ENCODE measurements at places on chromosomes 6 and 20. TPM values are rescaled to one million over a fixed set of nuclear protein-coding genes. Genes with fewer than 3 reads are reported as not detected.
A peak's percentile ranks its signal among the peaks of the same experiment; 100 is the strongest.

VGLL2 gene
- not detected for polyA plus RNA-seq

- H3K27me3 ChIP-seq: peaks cover 99% of the 10 kb centered on the region
- H3K4me1 ChIP-seq: peaks cover 23% of the 10 kb centered on the region
- no peak overlapping the region for H3K4me3 ChIP-seq
- H3K36me3 ChIP-seq: no peaks in the 10 kb centered on the region
- DNase-seq: no peak
These were observed 11.5 kb downstream of the FOXC1 start for GRCh38 chr6:1621070-1621701.

- no peaks in the 10 kb centered on the region for H3K36me3 ChIP-seq
- no peak for DNase-seq
- no peaks in the 10 kb centered on the region for H3K27me3 ChIP-seq
These were observed 79.6 kb upstream of the SIRPA start for GRCh38 chr20:1815502-1816085.

- peaks cover 6% of the 10 kb centered on the region for H3K27me3 ChIP-seq
- no peak overlapping the region for H3K27ac ChIP-seq
- no peak overlapping the region for H3K4me3 ChIP-seq
- no peaks in the 10 kb centered on the region for H3K36me3 ChIP-seq
- DNase-seq: no peak
These were observed 43.3 kb downstream of the PPARD start for GRCh38 chr6:35385457-35386202.

MUC22 gene
- not detected for polyA plus RNA-seq

GRCh38 chr6:82568290-82568993 lies 204.8 kb downstream of the TPBG start:
- no peaks in the 10 kb centered on the region for H3K4me1 ChIP-seq
- no peaks in the 10 kb centered on the region for H3K36me3 ChIP-seq
- no peak for DNase-seq
- H3K27ac ChIP-seq: no peak overlapping the region
- no peaks in the 10 kb centered on the region for H3K27me3 ChIP-seq

GRCh38 chr6:33589392-33589730 lies 9.3 kb upstream of the BAK1 start:
- DNase-seq: no peak
- H3K4me1 ChIP-seq: peaks cover 21% of the 10 kb centered on the region
- peaks cover 3% of the 10 kb centered on the region for H3K27me3 ChIP-seq
- no peaks in the 10 kb centered on the region for H3K36me3 ChIP-seq
- no peak overlapping the region for H3K27ac ChIP-seq

CRISP2 gene
- not detected for polyA plus RNA-seq

OOEP gene
- polyA plus RNA-seq: not detected

GRCh38 chr6:47135772-47136171 lies 93.6 kb upstream of the ADGRF1 start:
- peaks cover 22% of the 10 kb centered on the region for H3K4me1 ChIP-seq
- no peak overlapping the region for H3K4me3 ChIP-seq
- no peaks in the 10 kb centered on the region for H3K36me3 ChIP-seq
- DNase-seq: peak; percentile 69
- H3K27me3 ChIP-seq: no peaks in the 10 kb centered on the region

DNA sequence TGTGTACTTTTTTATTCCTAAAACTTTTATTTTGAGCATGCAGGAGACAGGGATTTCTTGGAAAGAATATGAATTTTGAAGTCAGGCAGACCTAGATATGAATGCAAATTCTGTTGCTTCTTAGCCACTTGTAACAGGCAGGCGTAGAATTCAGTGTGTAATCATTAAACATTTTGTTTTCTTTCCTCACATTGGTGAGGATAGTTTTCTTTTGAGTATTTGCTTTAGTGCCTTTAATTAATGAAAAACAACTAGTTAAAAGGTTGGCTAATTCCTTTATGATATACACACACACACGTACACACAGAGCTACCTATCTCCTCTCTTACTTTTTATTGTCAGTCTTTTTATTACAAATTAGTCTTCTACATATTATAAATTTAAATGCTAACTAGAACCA lies 342.3 kb downstream of the CDKAL1 start:
- H3K36me3 ChIP-seq: no peaks in the 10 kb centered on the region
- H3K4me1 ChIP-seq: no peaks in the 10 kb centered on the region
- H3K4me3 ChIP-seq: no peak overlapping the region
- no peaks in the 10 kb centered on the region for H3K27me3 ChIP-seq

DNA sequence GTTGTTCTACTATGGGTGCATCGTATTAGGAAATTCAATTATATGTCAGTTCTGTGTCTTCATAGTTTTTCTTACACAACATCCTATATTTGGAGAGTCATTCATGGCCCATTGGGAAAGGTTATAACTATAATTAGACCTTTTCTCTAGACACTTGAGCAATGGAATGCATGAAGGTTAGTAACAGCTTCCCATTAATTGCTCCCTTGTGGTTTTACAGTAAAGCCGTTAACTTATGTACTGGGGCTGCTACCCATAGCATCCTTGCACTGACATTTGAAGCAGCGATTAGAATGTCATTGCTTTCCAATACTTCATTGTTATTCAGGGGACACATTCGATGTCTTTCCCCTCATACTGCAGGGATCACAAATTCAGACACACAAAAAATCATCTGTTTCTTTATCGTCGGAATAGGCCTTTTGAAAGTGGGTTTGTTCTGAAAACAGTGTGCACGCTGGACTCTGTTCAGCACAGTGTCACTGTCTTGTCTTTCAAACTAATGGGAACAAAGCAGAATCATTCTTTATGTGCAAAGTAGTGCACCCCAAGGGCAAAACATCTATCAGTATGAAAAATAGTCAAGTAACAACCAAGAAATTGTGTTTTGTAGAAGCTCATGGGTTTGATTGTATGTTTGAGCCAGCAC lies 634.3 kb upstream of the MAP3K7 start:
- H3K4me3 ChIP-seq: no peak overlapping the region
- no peak overlapping the region for H3K27ac ChIP-seq
- H3K36me3 ChIP-seq: no peaks in the 10 kb centered on the region

DNA sequence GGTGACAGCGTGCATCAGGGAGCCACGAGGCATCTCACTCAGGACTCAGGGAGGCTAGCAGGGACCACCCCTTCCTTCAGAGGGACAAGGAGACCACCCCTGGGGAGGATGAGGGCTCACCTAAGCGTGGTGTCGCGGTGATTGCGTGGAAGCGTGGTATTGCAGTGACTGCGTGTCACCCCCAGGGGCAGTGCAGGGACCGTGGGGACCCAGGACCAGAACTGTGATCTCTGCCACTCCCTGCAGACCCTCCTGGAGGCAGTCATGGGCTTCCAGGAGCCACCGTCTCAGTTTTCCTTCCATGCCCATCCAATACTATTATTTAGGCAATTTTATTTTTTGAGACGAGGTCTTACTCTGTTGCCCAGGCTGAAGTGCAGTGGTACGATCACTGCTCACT lies 147.1 kb downstream of the TAF4 start:
- DNase-seq: no peak
- no peaks in the 10 kb centered on the region for H3K36me3 ChIP-seq
- H3K27ac ChIP-seq: no peak overlapping the region
